ENCODE measurements at places on chromosomes 2 and 18.
A peak's percentile ranks its signal among the peaks of the same experiment; 100 is the strongest.

GRCh38 chr2:11808016-11808400 is 61.6 kb downstream of the LPIN1 start:
- no peak for DNase-seq

GRCh38 chr2:17538022-17538843 is 2.3 kb upstream of the VSNL1 start:
- no peak for DNase-seq

DNA sequence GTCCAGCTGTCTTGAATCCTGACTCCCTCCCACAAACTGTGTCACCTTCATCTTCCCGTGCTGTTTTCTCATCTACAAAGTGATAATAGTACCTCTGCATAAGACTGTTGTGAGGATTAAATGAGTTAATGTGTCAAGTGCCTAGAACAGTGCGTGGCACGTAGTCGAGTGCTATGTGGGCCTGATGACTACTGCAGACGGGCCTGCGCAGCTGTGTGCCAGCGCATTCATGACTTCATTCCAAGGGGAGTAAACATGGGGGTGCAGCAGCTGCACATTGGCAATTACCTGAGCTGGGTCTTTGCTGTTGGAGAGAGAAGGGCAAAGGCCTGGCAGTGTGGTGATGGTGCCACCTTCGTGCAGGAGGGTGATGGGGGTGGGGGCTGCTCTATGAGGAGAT is 5.0 kb downstream of the TEX44 start:
- no peak for DNase-seq

DNA sequence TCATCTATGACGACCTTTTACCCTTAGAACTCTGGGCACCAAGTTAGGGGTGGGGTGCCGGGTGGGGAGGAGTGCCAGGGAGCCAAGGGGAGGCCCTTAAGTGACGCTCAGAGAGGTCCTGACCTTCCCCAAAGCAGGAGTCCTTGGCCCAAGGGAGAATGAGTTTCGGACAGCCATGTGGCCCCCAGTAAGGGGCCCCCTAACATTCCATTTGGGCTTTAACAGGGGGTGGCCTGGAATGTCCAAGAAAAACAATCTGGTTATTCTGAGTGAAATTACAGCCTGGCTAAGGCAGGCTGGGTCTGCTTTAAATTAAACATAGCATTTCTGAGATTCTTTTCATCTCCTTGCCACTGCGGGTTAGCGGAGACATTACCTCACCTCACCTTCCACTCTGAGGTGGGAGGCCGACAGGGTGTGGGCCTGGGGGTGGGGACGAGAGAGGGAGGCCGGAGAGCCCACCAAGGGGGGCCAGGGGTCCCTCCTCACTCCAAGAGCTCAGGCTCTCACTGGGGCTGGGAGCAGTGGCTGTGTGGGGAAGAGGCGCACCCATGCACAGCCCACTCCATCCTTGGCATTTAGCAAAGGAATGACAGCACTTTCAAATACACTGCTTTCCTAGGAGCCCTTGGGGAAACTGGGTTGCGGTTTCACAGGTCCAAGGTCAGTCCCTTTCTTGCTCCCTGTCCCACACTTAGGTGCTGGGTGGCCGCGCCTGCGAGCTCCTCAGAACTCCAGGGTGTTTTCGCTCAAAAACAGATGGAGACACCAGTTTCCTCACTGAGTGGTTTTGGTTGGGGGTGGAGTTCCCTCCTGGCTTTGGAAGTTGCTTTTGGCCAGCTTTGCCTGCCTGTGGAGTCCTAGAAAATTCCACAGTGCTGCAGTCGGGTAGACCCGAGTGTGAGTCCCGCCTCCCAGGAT is 107.4 kb downstream of the POLR1A start:
- DNase-seq: peak; percentile 90
